Neural progenitor cell (in vitro differentiated cells): ENCODE measurements at places on chromosomes 4 and X.

DNA sequence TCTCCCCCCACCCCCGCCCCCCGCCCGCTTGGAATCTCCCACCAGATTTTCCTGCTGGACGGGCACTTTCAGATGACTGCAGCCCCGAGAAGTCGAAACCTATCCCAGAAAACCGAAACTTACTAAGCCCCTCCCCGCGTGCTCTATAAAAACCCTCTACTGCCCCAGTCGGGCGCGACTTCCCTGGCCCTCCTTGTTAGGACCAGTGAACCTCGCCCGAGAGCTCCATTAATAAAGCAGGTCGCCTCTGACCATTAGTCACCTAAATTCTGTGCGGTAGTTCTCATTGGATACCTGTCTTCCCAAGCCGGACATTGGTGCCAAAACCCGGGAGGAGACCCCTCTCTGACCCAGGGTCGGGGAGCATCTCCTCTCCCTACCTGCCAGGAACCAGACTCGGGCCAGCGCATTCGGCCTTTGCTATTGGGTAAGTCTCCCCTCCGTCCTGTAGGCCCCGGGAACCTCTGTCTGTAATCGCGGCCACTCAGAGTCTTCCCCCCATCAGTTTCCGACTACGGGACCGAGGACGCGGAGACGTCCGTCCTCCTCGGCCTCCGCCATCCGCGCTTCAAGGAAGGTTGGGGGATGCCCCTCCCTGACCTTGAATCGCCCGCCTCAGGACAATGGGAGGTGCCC is 958.0 kb downstream of the RPA4 start:
- DNase-seq: no peak

DNA sequence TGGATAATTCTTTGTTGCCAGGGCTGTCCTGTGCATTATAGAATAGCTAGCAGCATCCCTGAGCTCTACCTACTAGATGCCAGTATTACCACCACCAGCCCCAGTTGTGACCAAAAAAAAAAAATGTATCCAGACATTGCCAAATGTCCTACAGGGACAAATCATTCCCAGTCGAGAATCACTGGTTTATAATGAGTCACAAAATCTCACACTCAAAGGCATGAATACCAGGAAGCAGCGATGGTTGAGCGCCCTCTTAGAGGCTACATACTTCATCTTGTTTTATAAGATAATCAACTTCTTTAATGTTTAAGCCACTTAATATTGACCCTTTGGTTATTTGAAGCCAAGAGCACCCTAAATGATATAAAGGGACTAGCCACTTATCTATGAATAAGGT is 297.3 kb downstream of the DHX15 start:
- no peak for DNase-seq

DNA sequence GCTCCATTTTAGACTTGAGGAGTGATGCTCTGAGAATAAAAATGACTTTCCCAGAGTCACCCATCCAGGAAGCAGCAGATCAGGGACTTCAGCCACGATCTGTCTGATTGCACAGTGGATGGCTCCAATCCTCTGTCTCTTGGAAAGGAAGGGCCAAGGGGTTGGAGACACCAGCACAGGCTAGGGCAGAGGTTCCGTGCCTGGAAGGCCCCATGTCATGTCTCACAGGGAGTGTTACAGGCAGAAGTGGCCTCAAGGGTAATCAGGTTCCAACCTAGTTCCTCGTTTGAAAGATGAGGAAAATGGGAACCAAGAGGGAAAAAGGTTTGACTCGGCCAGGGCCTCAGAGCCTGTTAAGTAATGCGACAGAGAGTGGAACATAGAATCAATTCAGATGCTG is 160.0 kb downstream of the EFNB1 start:
- no peak for DNase-seq

GRCh38 chr4:151912632-151913031 is 151.8 kb upstream of the GATB start:
- DNase-seq: no peak

GRCh38 chrX:97374266-97374665 is 490.6 kb downstream of the RPA4 start:
- no peak for DNase-seq

GRCh38 chrX:9430346-9430921 is 34.4 kb upstream of the TBL1X start:
- no peak for DNase-seq

DNA sequence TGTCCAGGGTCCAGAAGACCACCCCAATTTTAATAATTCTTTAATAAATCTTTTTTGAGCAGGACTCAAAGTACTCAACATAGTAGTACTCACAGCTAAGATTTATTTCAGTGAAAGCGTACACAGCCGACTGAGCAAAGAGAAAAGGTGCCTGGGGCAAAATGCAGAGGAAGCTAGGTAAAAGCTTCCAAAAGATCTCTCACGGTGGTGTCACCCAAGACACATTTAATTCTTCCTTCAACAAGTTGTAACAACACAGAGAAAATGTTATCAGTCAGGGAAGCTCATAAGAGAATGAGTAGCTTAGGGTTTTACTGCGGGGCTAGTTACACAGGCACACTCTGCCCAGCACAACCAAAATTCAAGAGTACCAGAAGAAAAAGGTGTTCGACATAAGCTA is 201.1 kb downstream of the OPHN1 start:
- no peak for DNase-seq

- peak; percentile 0 for DNase-seq
Measured at GRCh38 chr4:3262208-3263052, 13.5 kb downstream of the MSANTD1 start.

DNA sequence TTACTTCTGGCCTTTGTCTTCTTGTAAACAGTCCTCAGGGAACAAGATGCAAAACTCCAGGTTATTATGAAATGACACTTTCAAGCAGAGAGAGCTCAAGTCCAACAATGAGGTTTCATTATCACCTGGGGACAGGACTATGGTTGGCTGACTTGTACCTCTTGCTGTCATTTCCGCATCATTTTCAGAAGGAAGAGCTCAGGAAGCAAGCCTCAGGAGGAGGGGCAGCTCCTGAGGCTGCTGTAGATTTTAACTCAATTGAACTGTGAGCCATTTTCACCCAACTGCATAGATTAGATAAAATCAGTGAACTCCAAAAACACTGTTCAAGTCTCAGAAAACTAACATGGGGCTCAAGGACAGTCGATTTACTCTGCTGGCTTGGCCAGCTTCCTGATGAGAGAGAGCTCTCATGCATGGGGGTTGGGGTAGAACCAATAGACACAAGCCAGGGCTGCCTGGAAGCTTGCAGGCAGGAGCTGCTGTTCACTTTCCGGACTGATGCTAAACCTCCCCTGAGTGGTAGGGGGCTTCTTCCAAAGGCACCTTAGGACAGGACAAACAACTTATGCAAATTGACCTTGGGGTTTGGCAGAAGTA is 23.6 kb downstream of the TMEM255A start:
- no peak for DNase-seq
